B cell (primary cell): ENCODE measurements at places on chromosomes 2 and 18. TPM values are rescaled to one million over a fixed set of nuclear protein-coding genes. Genes with fewer than 3 reads are reported as not detected.

Gene BOK
- 0.12 and 0.22 TPM in 2 replicates for polyA plus RNA-seq

Gene RAD51AP2
- polyA plus RNA-seq: not detected in 2 replicates

Gene SMYD1
- polyA plus RNA-seq: not detected in 2 replicates

Gene NEB
- 4.0 and 4.6 TPM in 2 replicates for polyA plus RNA-seq

Gene SKOR2
- not detected in 2 replicates for polyA plus RNA-seq

Gene TXNDC2
- 0.07 TPM in 1 of 2 replicates, not detected in the other for polyA plus RNA-seq

Gene CXCR2
- polyA plus RNA-seq: 0.03 and 0.06 TPM in 2 replicates
